Heart left ventricle (tissue), 16 donors: ENCODE measurements at places on chromosomes 2 and 18. TPM values are rescaled to one million over a fixed set of nuclear protein-coding genes. Genes with fewer than 3 reads are reported as not detected.

GRCh38 chr2:105110295-105110829, 72.5 kb downstream of the MRPS9 start:
- H3K27me3 ChIP-seq = no peaks in the 10 kb centered on the region
- H3K4me1 ChIP-seq = no peaks in the 10 kb centered on the region
- DNase-seq = no peak
- no peaks in the 10 kb centered on the region for H3K36me3 ChIP-seq
- H3K4me3 ChIP-seq = no peak overlapping the region

- H3K36me3 ChIP-seq = no peaks in the 10 kb centered on the region
- H3K27ac ChIP-seq = no peak overlapping the region
- H3K4me3 ChIP-seq = no peak overlapping the region
- DNase-seq = no peak
- no peaks in the 10 kb centered on the region for H3K27me3 ChIP-seq
- H3K4me1 ChIP-seq = no peaks in the 10 kb centered on the region
These were observed 250.0 kb upstream of the SLC39A10 start for GRCh38 chr2:195406886-195407603.

GRCh38 chr2:13481201-13481600, 764.5 kb downstream of the TRIB2 start:
- no peaks in the 10 kb centered on the region for H3K27me3 ChIP-seq
- no peaks in the 10 kb centered on the region for H3K36me3 ChIP-seq
- no peak overlapping the region for H3K4me3 ChIP-seq
- DNase-seq = no peak

- H3K36me3 ChIP-seq = no peaks in the 10 kb centered on the region
- H3K4me1 ChIP-seq = peaks cover 17% of the 10 kb centered on the region
- no peak overlapping the region for H3K4me3 ChIP-seq
- no peak for DNase-seq
These were observed 25.0 kb upstream of the ARL5A start for GRCh38 chr2:151853070-151853758.

GRCh38 chr2:96832408-96832753, 11.4 kb downstream of the ANKRD23 start:
- peaks cover 13% of the 10 kb centered on the region for H3K4me1 ChIP-seq
- peak overlapping the region; percentile 59 for H3K27ac ChIP-seq
- no peak for DNase-seq
- H3K27me3 ChIP-seq = no peaks in the 10 kb centered on the region
- peaks cover 5% of the 10 kb centered on the region for H3K36me3 ChIP-seq

DNA sequence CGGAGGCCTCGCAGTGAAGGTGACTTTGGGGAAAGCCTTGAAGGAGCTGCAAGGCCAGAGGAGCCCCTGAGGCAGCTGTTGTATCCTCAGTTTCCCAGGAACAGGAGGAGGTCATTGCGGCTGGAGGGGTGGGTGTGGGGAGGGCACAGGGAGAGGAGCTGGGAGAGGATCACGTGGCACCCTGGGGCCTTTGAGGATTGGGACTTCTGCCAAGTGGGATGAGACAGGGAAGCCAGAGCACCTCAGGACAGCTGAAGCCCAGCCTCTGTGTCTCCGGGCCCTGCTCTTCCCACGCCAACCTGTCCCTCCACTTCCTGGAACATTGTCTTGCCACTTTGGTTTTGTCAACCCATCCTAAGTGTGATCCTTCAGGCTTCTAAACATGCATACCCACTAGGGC, 19.4 kb upstream of the RRM2 start:
- no peaks in the 10 kb centered on the region for H3K36me3 ChIP-seq
- no peak for DNase-seq
- H3K27me3 ChIP-seq = no peaks in the 10 kb centered on the region
- no peak overlapping the region for H3K27ac ChIP-seq
- H3K4me1 ChIP-seq = peaks cover 9% of the 10 kb centered on the region

- H3K4me1 ChIP-seq = peaks cover 6% of the 10 kb centered on the region
- no peaks in the 10 kb centered on the region for H3K27me3 ChIP-seq
- DNase-seq = peak; percentile 47
- peaks cover 16% of the 10 kb centered on the region for H3K36me3 ChIP-seq
These were observed 61.7 kb downstream of the LDLRAD4 start for GRCh38 chr18:13280070-13280795.

The HMSD gene
- not detected for total RNA-seq

The ABCB11 gene
- total RNA-seq = not detected
